ENCODE measurements at places on chromosomes 2 and 18.
A peak's percentile ranks its signal among the peaks of the same experiment; 100 is the strongest.

DNA sequence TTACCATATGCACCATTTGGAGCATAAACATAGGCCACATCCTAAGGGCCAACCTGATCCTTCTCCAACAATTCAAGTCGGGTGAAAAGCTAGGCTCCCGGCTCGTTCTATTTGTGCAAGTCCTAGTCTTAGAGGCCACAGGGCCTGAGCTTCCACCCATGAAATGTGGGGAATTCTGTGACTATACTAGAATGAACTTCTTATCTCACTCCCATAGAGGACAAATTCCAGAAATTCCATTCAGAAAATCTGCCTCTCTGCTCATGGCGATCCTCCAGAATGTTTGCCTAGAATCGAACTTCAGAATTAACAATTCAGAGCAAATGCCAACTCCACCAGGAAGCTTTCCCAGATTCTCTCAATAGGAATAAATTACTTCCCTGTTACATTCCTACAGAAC is 187.9 kb downstream of the BCL11A start:
- no peak for DNase-seq

DNA sequence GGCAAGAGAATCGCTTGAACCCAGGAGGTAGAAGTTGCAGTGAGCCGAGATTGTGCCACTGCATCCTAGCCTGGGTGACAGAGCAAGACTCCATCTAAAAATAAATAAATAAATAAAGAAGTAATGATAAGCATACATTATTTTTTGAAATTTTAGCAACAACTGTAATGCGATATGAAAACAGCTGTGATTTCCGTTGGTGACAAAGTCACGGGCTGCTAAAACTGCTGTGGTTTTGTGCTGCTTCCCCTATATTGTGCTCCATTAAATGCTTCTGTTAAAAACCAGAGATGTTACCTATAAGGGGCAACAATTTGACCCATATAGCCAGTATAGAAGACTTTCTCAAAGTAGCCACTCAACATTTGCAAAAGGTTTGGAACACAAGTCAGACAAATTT is 8.3 kb downstream of the TRIM54 start:
- no peak for DNase-seq

- DNase-seq, result no peak
Measured at GRCh38 chr2:59885541-59885940, 667.9 kb downstream of the BCL11A start.

DNA sequence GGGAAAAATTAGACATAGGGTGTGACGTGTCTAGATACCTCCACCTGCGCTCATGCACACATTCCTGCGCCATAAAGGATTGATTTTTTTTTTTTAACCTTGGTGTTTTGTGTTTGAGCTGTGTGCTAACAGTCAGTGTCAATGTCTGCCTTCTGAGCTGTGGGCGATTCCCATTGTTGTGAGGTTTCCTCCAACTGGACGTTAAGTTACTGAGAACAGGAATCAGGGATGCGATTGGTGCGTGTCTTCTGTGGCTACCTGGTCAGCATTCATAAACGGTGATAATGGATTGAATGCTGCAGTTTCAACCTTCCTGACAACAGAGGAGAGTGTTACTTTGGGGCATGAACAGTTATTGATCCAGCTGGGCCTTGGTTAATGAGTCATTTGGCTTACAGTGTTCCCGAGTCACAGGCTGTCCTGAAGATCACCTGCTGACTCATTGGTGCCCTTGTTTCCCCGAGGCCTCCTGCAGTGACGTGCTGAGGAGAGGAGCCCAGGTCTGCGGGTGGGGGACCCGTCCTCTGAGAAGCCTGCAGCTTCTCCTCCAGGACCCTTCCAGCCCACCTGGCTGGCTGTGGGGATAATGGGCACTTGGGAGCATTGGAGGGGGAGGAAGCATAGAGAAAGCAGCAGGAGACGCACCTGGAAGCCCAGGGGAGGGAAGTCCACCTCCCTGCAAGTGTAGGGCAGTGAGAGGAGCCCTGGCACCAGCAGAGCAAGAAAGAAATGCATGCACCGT is 25.8 kb upstream of the CABYR start:
- DNase-seq, result no peak

- DNase-seq, result no peak
Measured at GRCh38 chr2:45180033-45180746, 170.9 kb upstream of the SIX2 start.

GRCh38 chr2:204027091-204027490 is 90.5 kb downstream of the ICOS start:
- DNase-seq, result no peak

- peak; percentile 18 for DNase-seq
Measured at GRCh38 chr2:20141806-20142205, 83.1 kb downstream of the SDC1 start.

GRCh38 chr2:70949086-70949485 is 13.4 kb downstream of the ATP6V1B1 start:
- no peak for DNase-seq
